Activated T-cell treated with anti-CD3 and anti-CD28 coated beads, Interleukin-2, amount 50 U/mL, for 1 hour (primary cell): ENCODE measurements at places on chromosomes 12 and 14.

GRCh38 chr14:64089920-64090319 is 204.3 kb downstream of the ESR2 start:
- no peak for DNase-seq

DNA sequence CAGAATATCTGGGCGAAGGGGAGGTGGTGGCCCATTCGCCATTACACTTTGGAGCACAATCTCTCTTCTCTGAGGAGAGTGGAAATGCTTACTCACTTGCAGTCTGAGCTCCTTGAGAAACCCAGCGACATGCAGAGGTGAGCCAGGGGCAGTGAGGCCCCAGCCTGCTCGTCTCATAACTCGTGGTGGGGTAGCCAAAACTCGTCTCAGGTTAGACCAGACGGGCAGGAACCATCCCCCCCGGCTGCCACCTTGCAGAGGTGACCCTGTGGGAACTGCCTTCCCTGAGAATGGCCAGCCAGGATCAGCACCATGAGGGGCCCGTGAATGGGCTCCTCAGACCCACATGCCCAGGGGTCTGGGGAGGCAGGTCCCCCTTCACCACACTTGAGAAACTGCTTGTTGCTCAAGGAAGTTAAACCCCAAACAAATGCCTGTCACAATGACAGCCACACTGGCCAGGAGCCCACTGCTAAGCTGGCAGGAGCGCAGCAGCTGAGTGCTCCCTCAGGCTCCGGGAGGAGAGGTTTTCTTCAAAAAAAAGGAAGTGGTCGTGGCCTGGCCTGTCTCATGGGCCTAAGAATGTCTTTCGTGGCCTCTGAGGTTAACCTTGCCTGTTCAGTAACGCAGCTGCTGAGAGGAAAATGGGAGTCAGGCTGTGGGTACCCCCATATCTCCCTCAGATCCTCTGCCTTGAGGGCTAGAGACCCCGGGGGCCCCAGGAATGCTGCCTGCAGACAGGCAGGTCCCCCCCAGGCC is 9.2 kb upstream of the ALDH2 start:
- DNase-seq = no peak

GRCh38 chr12:104303538-104304151 is at the start of gene EID3:
Gene EID3 (plus strand): TSS chr12:104303739. CDS start chr12:104303935, 196 bp downstream.
- DNase-seq = peak; percentile 95

GRCh38 chr12:102441077-102441596 is 39.2 kb downstream of the IGF1 start:
- DNase-seq = no peak

GRCh38 chr12:56358836-56359532 is 923 bp downstream of the STAT2 start:
- DNase-seq = no peak

DNA sequence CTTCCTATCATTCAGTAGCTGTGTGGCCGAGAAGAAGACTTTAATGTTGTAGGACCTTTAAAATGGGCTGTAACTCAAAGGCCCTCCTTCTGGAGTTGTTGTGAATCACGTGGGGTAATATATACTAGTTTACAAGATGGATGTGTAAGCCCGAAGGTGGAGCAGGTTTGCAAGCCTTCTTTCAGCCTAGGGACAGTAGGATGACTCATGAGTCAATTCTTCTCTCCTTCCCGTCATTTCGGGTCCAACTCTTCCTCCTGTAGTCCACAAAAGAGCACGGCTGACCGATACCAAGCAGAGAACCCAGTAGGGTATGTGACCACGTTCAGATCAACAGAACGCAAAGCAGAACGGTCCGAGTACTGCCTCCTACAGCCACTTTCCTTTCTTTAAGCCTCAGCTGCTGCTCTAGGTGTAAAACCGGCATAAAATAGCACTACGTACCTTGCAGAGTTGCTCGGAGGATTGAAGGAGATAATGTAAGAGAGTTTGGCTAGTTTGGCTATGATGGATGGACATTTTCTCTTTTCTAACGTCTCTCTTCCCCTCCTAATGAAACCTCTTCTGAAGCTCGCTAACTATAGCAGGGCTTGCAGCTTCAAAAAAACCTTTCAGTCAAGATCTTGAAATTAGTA is 1.3 kb upstream of the RASSF3 start:
- DNase-seq = peak; percentile 61

GRCh38 chr12:72077111-72077820 is 138.6 kb downstream of the TPH2 start:
- DNase-seq = no peak

- peak; percentile 37 for DNase-seq
Observed at GRCh38 chr12:71938728-71939385, at the start of gene TPH2. Gene TPH2 (plus strand): TSS chr12:71938845. CDS start chr12:71938987, 142 bp downstream.

DNA sequence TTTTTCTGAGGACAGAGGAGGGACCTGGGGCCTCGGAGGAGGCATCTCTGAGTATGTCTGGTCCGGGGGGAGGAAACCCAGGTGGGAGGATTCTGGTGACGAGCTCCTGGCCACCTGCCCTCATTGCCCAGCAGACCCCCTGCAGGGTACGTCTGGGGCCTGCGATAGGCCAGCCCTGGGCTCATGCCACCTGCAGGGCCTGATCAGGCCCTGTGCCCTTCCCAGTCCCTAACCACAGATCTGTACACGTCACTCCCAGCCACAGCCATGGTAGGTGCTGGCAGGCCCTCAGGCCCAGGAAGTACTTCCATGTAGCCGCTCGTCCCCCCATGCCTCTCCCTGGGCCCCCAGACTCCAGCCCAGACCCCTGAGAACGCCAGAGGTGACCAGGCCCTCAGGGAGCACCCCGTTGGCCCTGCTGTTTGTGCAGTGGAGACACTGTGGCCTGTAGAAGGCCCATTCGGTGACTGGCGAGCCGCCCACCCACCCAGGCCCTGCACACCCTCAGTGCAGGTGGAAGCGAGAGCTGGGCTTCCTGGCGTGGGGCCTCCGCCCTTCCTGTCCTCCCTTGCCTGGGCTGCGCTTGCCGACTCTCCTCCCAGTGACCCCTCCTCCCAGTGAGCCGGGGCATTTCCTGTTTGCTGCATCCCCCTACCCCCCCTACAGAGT is 5.7 kb downstream of the INF2 start:
- DNase-seq = peak; percentile 54

DNA sequence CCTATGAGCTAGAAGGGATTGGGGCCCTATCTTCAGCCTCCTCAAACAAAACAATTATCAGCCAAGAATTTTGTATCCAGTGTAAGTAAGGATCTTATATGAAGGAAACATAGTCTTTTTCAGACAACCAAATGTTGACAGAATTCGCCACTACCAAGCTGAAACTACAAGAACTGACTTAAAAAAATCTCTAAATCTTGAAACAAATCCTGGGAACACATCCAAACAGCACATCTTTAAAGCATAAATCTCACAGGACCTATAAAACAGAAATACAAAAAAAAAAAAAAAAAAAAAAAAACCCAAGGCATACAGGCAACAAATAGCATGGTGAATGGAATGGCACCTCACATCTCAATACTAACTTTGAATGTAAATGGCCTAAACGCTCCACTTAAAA is 41.3 kb upstream of the LMNTD1 start:
- DNase-seq = no peak
